Activated CD4-positive, alpha-beta T cell treated with anti-CD3 and anti-CD28 coated beads, Interleukin-2, amount 10 ng/mL, durations not matched to agents 24 days and 14 days (primary cell): ENCODE measurements at places on chromosomes 3 and 15.

DNA sequence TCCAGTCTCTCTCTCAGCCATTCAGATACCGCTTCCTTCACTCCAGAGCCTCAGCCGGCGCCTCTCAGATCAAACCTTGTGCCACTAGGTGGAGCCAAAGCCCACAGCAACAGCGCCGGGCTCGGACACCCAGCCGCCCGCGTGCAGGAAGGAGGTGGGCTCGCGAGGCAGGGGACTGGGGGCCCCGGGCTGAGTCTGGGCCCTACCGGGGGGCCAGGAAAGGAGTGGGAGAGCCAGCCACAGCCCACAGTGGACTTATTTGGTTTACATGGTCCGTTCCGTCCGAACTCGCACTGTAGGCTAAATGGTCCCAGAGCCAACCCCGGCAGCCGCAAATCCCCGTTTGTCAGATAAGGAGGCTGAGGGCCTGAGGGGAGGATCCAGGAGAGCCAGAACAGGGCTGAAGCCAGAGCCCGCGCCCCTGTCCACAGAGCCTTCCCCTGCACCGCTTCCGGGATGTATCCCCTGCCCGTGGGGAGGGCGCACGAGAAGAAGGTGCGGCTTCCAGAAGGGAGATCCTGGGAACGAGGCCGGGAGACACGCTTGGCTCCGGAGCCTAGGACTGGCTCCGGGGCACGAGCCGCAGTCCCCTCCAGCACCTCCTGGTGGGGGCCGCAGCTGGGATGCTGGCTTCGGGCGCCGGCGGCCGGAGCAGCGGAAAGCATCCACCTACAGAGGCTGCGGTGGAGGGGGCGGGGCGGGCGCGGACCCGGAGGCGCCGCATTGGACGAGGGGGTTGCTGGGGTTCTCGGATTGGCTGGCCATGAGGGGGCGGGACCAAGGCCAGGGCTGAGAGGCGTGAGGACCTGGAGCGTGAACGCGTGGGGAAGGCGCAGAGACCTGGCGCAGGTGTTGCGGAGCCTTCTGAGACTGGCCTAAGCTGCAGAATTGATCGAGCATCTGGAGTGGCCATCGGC is 6.5 kb upstream of the CYP11A1 start:
- DNase-seq: peak; percentile 98

DNA sequence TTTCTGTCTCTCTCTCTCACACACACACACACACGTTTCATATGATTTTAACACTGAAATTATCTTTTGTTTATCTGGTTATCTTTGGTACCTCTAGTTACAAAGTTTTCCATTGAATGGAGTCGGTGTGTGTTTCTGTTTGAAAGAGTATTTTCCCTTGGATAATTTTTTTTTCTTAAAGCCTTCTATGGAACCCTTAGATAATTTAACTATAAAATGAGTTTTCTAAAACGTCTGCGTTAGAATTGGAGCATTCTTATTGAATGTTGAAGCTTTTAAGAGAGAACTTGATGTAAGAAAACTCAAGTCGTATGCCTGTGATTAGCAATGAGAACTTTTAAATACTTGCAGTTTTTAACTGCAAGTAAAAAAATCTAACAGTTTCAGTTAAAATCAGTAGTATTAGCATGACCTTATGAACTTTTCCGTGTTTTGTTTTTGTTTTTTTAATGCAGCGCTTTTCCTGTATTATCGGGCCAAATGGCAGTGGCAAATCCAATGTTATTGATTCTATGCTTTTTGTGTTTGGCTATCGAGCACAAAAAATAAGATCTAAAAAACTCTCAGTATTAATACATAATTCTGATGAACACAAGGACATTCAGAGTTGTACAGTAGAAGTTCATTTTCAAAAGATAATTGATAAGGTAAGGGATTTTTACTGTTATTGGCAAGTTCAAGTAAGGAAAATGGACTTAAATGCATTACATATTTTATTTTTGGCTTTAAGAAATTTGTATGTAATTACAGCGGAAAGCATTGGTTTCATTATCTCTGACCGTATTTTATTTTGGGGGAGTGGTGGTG is 3.0 kb downstream of the SMC4 start:
- DNase-seq: no peak

GRCh38 chr3:70933105-70933810 is 620.8 kb upstream of the MDFIC2 start:
- no peak for DNase-seq

GRCh38 chr15:25093455-25094029 is 138.8 kb downstream of the SNRPN start:
- DNase-seq: no peak

DNA sequence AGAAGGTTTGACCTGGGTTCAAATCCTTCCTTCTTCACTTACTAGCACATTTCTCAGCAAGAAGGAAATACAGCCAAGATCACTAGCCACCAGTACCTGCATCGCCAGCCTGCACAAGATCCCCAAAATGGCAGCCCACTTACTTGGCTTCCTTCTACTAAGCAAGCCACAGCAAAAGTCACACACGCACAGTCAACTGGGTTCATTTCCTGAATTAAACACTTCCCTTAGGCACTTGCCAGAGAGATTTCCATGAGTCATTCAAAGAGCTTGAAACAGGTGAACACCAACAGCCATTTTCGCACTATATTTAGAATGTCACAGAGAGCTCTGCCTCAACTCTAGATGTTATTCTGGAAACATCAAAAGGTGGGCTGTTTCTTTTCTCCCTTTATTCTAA is 42.6 kb downstream of the MGLL start:
- no peak for DNase-seq

GRCh38 chr3:134768837-134769236 is 26.2 kb upstream of the EPHB1 start:
- no peak for DNase-seq
